AG08395 (cell line): ENCODE measurements at places on chromosomes 5 and 9.

- DNase-seq = no peak
Measured at GRCh38 chr9:129367287-129367686, 189.2 kb upstream of the IER5L start.

DNA sequence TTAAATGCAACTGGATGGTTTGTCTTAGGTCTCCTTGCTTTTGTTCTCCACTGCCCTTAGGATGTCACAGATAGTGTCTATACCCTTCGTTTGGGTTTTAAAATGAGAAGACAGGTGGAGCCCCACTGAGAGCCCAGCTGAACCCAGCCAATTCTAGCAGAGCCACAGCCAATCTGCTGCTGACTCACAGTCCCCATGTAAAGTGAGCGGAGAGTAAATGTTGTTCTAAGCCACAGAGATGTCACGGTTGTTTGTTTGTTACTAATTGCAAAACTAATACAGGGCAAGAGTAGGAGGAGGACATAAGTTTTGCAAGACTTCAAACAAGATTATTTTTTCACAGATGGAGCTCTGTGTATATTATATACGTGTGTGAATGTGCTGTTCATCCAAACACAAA is 50.5 kb upstream of the AGXT2 start:
- peak; percentile 29 for DNase-seq

DNA sequence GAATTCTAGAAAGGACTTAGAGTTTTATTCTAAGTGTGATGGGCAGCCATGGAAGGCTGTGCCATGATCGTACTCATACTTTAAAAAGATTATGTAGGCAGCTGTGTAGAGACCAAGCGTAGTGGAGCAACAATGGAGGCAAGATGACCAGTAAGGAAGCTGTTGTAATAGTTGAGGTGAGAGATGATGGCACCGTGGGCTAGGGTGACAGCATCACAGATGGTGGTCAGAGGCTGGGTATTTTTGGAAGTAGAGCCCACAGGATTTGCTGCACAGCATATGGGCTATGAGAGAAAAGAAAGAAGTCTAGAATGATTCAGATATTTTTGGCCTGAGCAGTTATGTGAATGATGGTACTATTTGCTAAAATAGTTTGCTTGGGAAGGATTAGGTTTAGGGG is 7.7 kb downstream of the ARHGAP26 start:
- DNase-seq = no peak

DNA sequence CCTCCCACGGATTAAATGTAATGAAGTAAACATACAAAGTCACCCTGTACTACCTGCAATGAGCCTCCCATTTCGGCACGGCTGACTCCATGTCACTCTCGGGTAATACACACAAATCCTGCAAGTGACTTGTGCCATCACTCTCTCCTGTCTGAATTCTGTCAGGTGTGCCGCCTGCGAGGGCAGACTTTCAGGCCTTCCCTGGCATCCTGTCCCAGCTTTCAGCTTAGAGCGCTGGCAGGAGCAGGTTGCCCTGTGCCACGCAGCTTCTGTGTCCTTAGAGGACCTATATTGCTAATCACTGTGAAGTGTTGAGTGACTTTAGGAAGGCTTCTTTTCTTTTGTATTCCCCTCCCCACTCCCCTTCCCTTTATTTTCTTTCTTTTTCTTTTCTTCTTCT is 25.8 kb upstream of the S1PR3 start:
- DNase-seq = no peak

- DNase-seq = no peak
Measured at GRCh38 chr5:1883120-1883924, 597 bp upstream of the IRX4 start.

DNA sequence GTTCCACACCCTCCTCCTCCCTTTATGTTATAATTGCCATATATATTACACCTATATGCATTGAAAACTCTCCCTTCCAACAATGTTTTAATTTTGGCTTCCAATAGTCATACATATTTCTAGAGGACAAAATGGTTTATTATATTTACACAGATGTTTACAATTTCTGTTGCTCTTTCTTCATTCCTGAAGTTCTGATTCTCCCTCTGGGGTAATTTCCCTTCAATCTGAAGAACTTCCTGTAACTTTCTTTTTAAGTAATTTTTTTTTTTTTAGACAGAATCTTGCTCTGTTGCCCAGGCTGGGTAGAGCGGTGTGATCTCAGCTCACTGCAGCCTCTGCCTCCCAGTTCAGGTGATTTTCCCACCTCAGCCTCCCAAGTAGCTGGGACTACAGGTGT is 173.0 kb upstream of the MAP1B start:
- no peak for DNase-seq

DNA sequence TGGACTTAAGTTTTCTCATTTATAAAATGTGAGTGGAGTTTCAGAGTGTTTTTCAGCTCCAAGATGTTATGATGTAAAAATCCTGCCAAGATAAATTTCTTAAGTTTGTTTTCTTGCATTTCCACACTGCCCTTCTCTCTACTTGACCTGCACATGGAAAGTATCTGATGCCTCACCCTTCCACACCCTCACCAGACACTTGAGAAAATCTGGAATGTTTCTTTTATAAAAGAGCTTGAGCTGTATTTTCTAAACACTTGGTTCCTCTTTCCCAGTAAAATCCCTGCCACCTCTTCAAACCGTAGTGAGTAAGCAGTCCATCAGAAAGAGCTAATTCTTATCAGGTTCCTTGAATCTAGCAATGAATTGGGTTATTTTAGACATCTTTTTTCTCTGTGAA is 42.9 kb downstream of the FOXD1 start:
- no peak for DNase-seq

DNA sequence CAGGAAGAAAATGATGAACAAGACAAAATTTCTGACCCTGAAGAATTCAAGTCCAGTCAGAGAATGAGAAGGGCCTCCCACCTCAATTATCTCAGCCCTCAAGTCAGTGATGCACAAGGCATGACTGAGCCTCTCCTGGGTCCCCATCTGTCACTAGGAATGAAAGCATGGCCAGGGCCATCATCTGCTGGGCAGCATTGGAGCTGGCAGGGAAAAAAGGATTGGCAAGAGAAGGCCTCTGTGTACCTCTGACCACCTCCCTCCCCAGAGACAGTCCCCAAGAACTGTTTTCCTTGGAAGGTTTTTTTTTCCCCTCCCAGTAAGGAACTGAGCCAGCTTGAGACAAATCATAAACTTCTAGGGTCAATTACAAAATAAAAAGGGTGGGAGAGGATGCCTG is 76.7 kb downstream of the KLHL3 start:
- DNase-seq = no peak

DNA sequence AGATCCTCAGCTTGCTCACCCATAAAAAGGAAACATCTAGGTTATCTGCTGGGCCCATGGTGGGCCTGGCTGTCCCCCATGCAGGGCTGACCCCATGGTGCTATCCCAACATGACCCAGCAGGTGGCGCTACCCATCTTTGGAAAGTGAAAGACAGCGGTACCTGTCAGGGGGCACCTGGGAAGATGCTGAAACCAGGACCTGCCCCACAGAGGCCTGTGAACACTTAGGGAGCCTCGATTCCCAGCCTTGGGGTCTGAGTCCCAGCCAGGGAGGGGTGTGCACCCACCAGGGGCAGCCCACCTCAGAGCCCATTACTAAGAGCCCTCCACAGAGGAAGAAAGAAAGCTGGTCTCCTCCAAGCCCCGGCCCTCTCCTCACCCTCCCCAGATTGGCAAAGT is 46.6 kb upstream of the IPPK start:
- DNase-seq = peak; percentile 62

DNA sequence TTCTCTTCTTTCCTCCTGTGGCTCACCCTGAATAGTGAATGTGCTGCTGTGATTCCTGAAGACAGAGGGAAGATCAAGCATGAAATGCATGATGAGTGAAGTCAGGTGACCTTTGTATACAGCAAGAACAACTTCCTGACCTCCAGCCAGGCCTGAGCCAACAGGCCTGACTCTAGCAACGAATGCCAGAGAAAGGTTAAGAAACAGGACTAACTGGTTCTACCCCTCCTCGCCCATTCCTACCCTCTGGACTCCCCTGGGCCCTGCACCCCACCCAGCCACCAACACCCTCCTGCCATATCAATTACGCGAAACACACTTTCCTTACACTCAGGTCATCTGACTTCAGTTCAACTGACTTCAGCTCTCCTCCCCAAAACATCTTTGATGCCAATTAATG is 4.9 kb downstream of the SUSD1 start:
- DNase-seq = no peak

DNA sequence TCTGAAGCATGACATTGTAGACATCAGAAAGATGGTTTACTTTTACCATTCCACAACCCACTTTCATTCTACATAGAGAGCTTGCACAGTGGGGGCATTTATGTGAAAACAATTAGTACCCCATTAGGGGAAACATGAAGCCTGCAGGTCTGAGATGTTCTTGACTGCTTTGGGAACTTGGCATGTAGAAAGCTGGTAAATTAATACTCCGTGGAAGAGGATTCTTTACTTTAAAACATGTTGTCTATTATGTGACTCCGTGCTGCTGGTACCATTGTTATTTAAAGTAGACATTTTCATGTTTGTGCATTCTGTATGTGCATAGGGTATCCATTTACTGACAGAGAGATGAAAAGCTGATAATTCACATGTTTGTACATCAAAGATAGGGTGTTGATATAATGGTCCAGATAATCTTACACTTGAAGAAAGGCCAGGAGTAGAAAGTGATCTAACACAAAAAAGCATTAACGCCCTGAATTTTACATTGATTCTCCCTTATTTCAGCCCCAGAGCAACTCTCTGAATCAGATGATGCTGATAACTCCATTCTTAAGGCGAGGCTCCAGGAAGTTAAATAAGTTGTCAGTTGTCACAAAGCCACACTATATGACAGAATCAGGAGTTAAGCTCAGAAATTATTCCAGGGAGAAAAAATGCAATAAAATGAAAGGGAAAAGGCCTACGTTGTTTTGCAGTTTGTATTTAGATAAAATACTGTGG is 50.1 kb upstream of the CD180 start:
- no peak for DNase-seq

- DNase-seq = no peak
Measured at GRCh38 chr5:110630350-110630749, 96.1 kb downstream of the TMEM232 start.

DNA sequence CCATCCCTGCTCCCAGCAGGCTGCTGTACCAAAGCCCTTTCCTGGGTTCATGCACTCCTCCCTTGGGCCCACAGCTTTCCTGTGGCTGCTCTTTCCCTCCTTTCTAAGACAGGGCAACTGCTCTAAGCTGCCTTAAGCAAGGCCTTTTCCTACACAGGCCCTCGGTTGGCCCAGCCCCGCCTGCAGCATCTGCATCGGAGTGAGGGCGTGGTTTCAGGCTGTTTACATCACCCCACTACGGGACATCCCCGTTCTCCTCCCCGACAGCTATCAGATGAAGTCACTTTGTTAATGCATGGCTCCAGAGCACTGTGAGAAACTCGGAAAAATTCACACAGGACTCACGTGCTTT is 3.4 kb downstream of the DPH7 start:
- DNase-seq = no peak

DNA sequence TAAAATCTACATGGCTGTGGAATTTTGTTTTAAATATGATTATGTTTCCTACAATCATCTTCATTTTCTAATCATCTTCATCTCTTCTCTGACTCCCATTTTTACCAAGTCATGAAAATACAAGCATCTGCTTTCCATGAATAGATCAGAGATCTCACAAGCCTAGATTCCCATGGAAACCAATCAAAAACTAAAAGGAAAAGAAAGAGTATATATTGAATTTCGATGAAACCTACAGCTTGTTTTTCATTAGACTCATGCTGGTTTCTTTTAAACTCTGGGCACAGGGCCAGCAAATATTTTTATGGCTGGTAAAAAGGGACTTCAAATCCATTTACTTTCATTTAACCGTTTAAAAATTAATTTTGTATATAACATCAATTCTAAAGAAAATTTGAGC is 51.2 kb downstream of the INVS start:
- no peak for DNase-seq

DNA sequence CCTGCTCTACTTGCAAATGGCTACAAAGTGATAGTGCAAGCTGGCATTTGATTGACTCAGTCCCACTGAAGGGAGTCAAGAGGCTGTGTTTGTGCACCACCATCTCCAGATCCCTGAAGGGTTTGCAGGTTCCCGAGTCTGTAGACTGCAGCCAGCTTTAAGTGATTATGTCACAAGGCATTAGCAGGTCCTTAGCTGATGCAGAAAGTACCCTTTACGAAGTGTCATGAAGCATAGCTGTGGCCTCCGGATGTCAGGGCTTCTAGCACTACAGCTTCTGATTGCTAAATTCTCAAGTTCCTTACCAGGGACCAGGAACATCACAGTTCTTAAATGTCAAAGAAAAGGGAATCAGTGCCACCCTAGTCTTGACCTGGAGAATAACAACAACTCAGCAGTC is 311.3 kb upstream of the TRPC7 start:
- no peak for DNase-seq

DNA sequence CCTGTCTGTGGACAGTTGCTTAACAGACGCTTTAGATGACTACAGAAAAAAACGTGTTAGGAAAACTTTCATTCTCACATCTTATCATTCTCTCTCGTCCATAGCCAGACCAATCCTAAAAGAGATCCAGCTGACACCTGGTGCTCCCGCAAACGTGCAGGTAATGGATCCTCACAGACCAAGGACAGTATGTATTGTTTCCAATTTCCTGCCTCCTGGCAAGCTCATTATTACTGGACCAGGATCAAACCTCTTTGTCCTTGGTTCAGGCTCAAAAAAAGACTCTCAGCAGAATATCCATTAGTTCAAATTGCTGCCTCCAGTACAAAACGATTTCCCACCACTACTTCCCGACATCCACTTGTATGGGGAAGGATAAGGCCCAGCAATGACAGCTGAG is 62.4 kb downstream of the SERINC5 start:
- no peak for DNase-seq

DNA sequence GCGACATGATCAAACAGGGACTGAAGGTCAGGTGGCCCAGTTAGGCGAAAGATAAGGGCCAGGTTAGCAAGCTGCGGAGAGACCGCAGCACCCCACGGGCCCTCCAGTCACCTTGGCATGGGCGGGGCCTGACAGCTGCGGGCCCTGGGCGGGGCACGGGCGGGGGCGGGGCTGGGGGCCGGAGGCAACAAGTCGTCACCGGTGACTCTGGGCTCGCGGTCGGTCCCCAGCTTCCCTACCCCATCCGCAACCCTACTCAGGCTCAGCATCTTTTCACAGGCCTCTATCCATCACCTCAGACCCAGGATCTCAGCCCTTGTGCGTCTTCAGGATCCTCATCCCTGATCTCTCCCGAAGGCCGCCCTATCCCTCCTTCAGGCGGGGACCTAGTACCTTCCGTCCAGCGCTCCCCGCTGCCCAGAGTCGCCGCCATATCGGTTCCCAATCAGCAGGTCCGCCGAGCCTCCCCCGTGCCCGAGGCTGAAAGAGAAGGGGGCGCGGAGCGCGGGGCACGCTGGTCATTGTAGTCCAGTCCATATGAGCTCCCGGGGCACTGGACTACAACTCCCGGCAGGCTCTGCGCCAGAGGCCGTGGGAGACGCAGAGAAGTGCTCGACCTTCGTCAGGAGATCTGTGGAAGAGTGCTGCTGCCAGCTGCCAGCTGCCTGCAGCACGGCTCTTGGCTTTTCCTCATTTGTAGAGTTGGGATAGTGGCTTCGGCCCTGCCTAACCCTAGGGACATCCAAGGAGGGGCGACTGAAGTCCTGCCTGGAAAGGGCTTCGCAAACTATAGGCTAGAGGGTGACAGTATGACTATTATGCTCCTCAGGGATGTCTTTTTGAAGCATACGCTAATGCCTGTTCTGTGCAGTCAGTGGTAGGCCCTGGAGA is at the start of gene DNAJC18:
TSS of gene DNAJC18 (minus strand) at position 513 of the 891 bp plus-strand sequence. CDS start at position 433, 80 bp downstream.
- DNase-seq = peak; percentile 95
